ENCODE measurements at places on chromosomes 2 and 18. TPM values are rescaled to one million over a fixed set of nuclear protein-coding genes. Genes with fewer than 3 reads are reported as not detected.

The CYP27A1 gene
- total RNA-seq = 106 TPM

The CERS6 gene
- 20.3 TPM for total RNA-seq

The SERPINB4 gene
- not detected for total RNA-seq

The METTL5 gene
- total RNA-seq = 129 TPM

The LIMS2 gene
- total RNA-seq = 1.0 TPM

The ANO7 gene
- total RNA-seq = 4.9 TPM

The TM4SF20 gene
- not detected for total RNA-seq

All from HepG2 (cell line).